ENCODE measurements at places on chromosomes 3 and 15. TPM values are rescaled to one million over a fixed set of nuclear protein-coding genes. Genes with fewer than 3 reads are reported as not detected.

GRCh38 chr3:101809178-101810021, 30.4 kb downstream of the NXPE3 start:
- no peak for DNase-seq

TMC3 gene
- total RNA-seq, result 0.42 TPM

DNA sequence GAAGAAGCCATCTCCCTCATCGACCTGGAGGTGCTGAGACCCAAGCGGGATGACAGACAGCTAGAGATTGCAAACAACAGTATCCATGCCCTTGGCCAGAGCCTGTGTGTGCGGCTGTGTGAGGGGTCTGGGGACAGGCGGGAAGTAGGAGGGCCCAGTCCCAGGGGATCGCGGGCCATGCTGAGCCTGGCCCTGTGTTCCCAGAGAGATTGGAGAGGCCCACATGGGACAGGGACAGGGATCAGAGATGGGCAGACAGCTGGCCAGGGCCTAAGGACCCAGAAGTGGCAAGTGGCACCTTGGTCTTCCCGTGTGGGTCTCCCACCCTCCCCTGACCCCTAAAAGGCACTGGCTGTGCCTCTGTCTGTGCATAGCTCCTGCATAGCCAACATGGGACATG, 10.9 kb upstream of the RHO start:
- DNase-seq, result no peak

- DNase-seq, result no peak
Observed at GRCh38 chr3:10837849-10838248, 21.8 kb downstream of the SLC6A11 start.

- no peak for DNase-seq
Observed at GRCh38 chr3:37701734-37702433, 159.8 kb upstream of the CTDSPL start.

DNA sequence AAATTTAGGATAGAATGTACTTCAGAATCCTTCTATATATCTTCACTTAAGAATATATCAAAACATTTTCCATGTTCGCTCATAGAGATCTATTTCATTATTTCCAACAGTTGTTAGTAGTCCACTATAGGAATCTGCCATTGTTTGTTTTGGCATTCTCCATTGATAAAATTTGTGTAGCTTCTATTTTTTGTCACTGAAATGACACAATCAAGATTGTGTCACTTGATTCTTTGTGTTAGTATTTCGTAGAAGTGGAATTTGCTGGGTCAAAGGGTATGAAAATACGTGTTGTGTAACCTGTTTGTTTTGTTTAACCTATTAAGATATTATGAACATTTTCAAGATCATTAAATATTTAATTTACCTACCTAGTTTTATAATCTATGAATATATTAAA, 15.9 kb upstream of the GPR156 start:
- no peak for DNase-seq

IFT80 gene
- 9.6 TPM for total RNA-seq

GRCh38 chr15:52511084-52511483, 17.6 kb downstream of the MYO5A start:
- DNase-seq, result no peak

GRCh38 chr3:125480656-125481374, 39.2 kb downstream of the SNX4 start:
- DNase-seq, result no peak

DNA sequence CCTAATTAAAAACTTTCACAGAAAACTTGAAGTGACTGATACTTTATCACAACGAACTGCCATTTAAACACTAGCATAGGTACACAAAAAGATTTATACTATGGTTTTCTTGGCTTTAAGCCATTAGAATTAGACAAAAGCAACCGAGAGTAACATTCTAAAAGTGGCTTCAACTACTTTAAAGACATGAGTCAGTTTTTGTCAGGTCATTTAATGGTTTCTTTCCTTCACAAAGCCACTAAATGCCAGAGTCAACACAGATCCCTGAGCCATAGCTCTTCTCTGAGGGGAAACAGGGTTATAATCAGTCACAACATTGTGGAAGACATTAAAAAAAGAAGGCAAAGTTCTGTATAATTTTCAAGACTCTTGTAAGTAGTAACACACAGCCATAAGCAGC, 54.6 kb downstream of the CAPN3 start:
- DNase-seq, result no peak

DNA sequence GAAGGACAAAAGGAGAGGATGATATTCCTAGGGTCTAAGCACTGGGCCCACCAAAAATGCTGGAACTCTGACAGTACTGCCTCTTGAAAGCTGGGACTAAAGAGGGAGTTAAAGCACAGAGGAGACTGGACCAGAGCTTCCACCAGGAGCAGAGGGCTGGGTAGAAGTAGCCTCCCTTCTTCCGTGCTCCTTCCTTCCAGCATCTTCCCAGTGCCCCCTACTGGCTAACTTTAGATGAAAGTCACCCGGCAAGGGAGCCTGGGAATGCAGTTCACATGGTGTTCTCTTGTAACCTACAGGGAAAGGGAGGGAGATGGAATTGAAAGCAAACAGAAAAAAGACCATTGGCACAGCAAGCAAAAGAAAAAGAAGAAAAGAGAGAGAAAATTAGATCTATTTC, 106.1 kb upstream of the COL8A1 start:
- no peak for DNase-seq

DNA sequence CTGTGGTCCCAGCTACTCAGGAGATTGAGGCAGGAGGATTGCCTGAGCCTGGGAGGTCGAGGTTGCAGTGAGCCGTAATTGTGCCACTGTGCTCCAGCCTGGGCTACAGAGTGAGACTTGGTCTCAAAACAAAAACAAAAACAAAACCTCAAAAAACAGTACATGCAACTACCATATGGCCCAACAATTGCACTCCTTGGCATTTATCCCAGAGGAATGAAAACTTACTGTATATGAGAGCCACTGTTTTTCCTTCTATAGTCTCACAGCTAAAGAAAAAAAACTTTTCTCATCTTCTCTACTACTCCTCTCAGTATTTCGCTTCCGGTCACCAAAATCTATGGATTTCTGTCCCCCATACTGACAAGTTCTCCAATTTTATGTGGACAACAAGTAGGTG, 84.3 kb downstream of the FLNB start:
- no peak for DNase-seq

- no peak for DNase-seq
Observed at GRCh38 chr3:132606085-132606484, 9.0 kb downstream of the ACKR4 start.

SAMD7 gene
- not detected for total RNA-seq

ERC2 gene
- 0.42 TPM for total RNA-seq

- no peak for DNase-seq
Observed at GRCh38 chr3:193977622-193978021, 158.3 kb upstream of the HES1 start.

- peak; percentile 26 for DNase-seq
Observed at GRCh38 chr3:153055779-153056178, 106.2 kb upstream of the RAP2B start.

CPNE4 gene
- total RNA-seq, result not detected

GRCh38 chr3:63043631-63044030, 168.4 kb upstream of the CADPS start:
- no peak for DNase-seq

ATP10A gene
- 25.7 TPM for total RNA-seq

ADAMTS17 gene
- total RNA-seq, result 12.0 TPM

NOX5 gene
- total RNA-seq, result 0.45 TPM

DNA sequence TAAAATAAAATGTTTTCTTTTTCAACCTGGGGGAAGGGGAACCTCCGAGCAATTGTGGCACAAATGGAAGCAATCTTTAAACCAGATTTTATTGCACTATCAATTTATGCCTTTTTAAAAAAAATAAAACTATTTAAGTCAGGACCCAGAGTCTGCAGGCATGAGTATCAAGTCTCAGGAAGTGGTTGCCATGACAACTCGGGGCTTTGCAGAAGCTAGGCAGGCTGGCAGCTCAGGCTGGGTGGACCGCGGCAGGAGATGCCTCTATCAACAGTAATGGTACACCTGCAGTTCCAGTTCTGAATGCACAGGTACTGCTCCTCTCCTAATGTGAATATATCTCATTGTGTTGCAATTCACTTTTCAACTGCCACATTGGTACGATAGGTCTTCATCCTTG, 447.7 kb downstream of the GABRG3 start:
- no peak for DNase-seq

GPR160 gene
- 1.2 TPM for total RNA-seq

DNA sequence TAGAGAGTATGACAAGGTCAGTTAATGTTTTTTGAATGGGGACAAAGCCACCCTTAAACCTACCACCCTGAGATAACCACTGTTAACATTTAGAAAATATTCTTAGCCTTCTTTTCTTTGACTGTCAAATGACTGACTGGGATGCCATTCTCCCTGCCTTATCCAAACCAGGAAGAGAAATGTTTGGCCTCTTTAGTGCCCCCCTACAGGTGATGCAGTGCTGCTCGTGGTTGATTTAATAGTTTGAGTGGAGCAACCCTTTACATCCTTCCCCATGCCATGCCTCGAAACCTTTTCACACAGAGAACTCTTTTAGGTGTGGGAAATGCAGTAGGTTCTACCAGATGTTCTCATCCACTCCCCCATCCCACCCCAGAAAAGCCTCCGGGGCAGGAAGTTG, 38.7 kb upstream of the UMPS start:
- no peak for DNase-seq

- no peak for DNase-seq
Observed at GRCh38 chr3:43432462-43432861, 146.1 kb downstream of the SNRK start.

DNA sequence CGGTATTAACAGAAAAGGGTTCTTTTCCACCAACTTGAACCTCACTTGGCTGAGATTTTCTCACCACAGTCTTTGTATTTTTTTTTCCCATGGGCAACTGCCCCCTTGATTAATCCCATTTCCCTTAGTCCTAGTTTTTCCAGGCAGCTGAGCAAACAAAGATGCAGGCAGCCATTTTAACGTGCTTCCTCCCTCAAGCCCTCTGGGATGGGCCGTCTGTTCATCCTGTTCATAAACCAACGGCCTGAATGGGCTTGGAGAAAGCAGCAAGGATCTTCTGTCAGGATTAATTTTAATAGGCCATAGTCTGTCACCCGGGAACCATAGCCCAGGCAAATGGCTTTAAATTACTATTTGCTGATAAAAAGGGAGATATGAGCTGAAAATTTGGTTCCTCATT, 10.4 kb upstream of the POLR2M start:
- DNase-seq, result no peak

DNA sequence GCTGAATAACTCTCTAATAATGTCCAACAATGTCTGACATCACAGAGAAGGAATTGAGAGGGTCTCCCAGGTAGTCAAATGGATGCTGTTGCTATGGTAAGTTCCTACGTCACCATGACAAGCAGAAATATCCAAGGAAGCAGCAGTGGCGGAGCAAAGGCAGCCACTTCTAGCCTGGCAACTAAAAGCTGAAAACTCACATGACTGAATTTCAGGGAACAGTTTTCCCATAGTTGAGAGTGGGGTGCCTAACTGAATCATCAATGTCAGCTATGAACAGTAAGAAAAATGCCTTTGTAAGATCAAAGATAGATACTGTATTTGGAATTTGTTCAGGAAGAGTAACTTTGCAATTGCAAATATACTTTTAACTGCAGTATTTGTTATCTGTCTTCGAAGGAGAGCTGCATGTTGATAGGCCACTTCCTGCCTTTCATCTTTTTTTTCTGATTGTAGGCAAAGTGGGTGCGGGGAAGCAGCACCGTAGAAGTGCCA, 161.7 kb downstream of the BBX start:
- no peak for DNase-seq

SEMA4B gene
- total RNA-seq, result 45.9 TPM
